Endothelial cell of umbilical vein (primary cell): ENCODE measurements at places on chromosomes 3 and 15. TPM values are rescaled to one million over a fixed set of nuclear protein-coding genes. Genes with fewer than 3 reads are reported as not detected.

Gene ATP13A5
- not detected in 2 replicates for total RNA-seq

Gene SLC41A3
- total RNA-seq: 47.1 and 52.5 TPM in 2 replicates

DNA sequence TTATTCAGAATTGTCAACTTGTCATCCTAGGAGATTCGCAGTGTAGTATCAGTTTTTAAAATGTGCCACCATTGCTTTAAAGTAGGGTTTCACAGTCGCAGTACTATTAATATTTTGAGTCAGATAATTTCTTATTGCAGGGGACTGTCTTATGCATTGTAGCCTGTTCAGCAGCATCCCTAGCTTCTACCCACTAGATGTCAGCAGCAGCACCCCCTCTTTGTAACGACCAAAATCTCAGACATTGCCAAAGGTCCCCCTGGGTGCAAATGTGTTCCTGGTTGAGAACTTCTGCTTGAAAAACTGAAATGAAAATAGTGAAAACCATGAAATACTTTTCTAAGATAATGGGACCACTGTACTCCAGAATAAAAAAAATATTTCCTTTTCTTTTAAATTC is 474.8 kb downstream of the CNTN3 start:
- H3K27ac ChIP-seq: no peak overlapping the region
- H3K4me1 ChIP-seq: no peaks in the 10 kb centered on the region
- no peak for DNase-seq
- H3K27me3 ChIP-seq: no peaks in the 10 kb centered on the region
- no peaks in the 10 kb centered on the region for H3K36me3 ChIP-seq
- H3K4me3 ChIP-seq: no peak overlapping the region

GRCh38 chr3:102570511-102570910 is 135.7 kb downstream of the ZPLD1 start:
- no peaks in the 10 kb centered on the region for H3K27me3 ChIP-seq
- H3K36me3 ChIP-seq: no peaks in the 10 kb centered on the region
- H3K27ac ChIP-seq: no peak overlapping the region
- no peak for DNase-seq

GRCh38 chr3:127615631-127616305 is 13.2 kb upstream of the PODXL2 start:
- H3K27ac ChIP-seq: no peak overlapping the region
- H3K36me3 ChIP-seq: no peaks in the 10 kb centered on the region
- no peak for DNase-seq
- H3K27me3 ChIP-seq: no peaks in the 10 kb centered on the region
- H3K4me1 ChIP-seq: peaks cover 13% of the 10 kb centered on the region

- no peak overlapping the region for H3K27ac ChIP-seq
- no peak for DNase-seq
- H3K36me3 ChIP-seq: no peaks in the 10 kb centered on the region
- no peaks in the 10 kb centered on the region for H3K4me1 ChIP-seq
- no peak overlapping the region for H3K4me3 ChIP-seq
Measured at GRCh38 chr3:46671541-46672348, 21.7 kb downstream of the ALS2CL start.

GRCh38 chr3:45864760-45865519 is 21.4 kb upstream of the CCR9 start:
- H3K27ac ChIP-seq: no peak overlapping the region
- H3K27me3 ChIP-seq: peaks cover 20% of the 10 kb centered on the region
- no peak for DNase-seq
- no peaks in the 10 kb centered on the region for H3K4me1 ChIP-seq

GRCh38 chr15:43748376-43748775 is 2.1 kb downstream of the PDIA3 start:
- no peak overlapping the region for H3K27ac ChIP-seq
- no peaks in the 10 kb centered on the region for H3K27me3 ChIP-seq
- no peak for DNase-seq
- H3K4me1 ChIP-seq: peaks cover 4% of the 10 kb centered on the region

GRCh38 chr15:59689626-59690236 is 611 bp upstream of the BNIP2 start:
- H3K27ac ChIP-seq: peak overlapping the region; percentile 100
- peak; percentile 59 for DNase-seq
- no peaks in the 10 kb centered on the region for H3K27me3 ChIP-seq
- H3K36me3 ChIP-seq: no peaks in the 10 kb centered on the region
- H3K4me3 ChIP-seq: peak overlapping the region; percentile 66
- H3K4me1 ChIP-seq: peaks cover 37% of the 10 kb centered on the region

DNA sequence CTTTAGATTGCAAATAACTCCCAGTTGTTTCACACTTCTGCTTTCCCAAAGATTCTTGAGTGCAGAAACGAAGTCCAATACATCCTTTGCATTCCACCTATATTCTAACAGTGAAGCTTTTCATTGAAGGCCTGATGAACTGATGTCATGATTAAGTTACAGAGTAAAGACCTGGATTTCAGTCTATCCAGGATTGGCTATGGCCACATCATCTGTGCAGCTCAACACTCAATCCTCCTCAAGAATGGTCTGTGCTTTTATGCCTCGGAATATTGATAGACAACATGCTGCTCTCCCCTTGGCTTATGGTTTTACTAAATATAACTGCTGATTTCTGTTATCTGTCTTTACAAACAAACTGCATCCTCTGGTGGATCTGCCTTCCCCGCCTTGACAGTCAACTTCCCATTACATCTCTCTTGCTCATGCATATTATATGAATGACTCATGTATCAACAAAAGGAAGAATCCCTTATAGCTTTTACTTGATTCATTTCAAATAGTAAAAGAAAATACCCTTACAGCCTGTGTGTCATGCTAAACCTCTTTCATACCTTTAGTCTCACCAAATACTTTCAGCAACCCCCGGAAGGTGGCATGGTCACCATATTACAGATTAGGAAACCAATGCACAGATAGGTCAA is 59.5 kb downstream of the SCN11A start:
- H3K36me3 ChIP-seq: no peaks in the 10 kb centered on the region
- no peak overlapping the region for H3K4me3 ChIP-seq
- H3K27me3 ChIP-seq: no peaks in the 10 kb centered on the region
- peak; percentile 41 for DNase-seq
